ENCODE measurements at places on chromosomes 3 and 15. TPM values are rescaled to one million over a fixed set of nuclear protein-coding genes. Genes with fewer than 3 reads are reported as not detected.

Gene ATP13A4
- 14.6 TPM for total RNA-seq

Gene SRP14
- total RNA-seq, result 252 TPM

Gene RTP3
- total RNA-seq, result not detected

Gene SST
- not detected for total RNA-seq

Gene TMCO5A
- not detected for total RNA-seq

Gene GNAT1
- 66.7 TPM for total RNA-seq

Gene GHSR
- total RNA-seq, result not detected

Gene C3orf22
- not detected for total RNA-seq

Gene ST8SIA2
- total RNA-seq, result 18.9 TPM

Gene ARNT2
- total RNA-seq, result 44.4 TPM

Gene C3orf33
- total RNA-seq, result 10.0 TPM

Gene CD86
- total RNA-seq, result 4.0 TPM

Gene C2CD4B
- 5.7 TPM for total RNA-seq

Gene P2RY13
- total RNA-seq, result 0.55 TPM

Gene REC114
- total RNA-seq, result not detected

Gene CHL1
- total RNA-seq, result 78.5 TPM
